ENCODE measurements at places on chromosomes 4 and X.
A peak's percentile ranks its signal among the peaks of the same experiment; 100 is the strongest.

- no peak for DNase-seq
Measured at GRCh38 chrX:7201496-7201895, 53.5 kb upstream of the PUDP start.

- no peak for DNase-seq
Measured at GRCh38 chr4:98536631-98537030, 121.8 kb downstream of the TSPAN5 start.

GRCh38 chrX:10109695-10110094, 47.1 kb upstream of the CLCN4 start:
- no peak for DNase-seq

DNA sequence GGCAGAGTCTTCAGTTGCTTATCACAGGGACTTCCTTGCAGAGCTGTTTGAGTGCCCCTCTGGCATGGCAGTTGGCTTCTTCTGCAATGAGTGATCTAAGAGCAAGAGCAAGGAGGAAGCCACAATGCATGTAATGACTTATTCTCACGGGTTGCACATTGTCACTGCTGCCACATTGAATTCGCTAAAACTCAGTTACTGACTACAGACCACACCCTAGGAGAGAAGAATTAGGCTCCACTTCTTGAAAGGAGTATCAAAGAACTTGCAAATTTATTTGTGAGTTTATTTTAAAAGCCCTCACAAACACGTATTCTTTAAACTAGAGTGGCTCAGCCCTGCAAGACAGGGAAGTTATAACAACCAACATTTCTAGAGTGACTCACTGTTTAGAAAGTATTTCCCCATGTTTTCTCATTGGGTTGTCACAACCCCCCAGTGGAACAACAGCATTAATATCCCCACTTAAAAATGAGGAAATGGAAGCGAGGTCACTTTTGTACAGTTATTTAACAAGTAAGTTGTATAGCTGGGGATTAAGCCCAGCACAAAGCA, 32.4 kb upstream of the RBPJ start:
- peak; percentile 41 for DNase-seq
